ENCODE measurements at places on chromosomes 6 and 20. TPM values are rescaled to one million over a fixed set of nuclear protein-coding genes. Genes with fewer than 3 reads are reported as not detected.

- DNase-seq, result no peak
Measured at GRCh38 chr6:152993431-152993830, 9.1 kb downstream of the MTRF1L start.

GRCh38 chr6:167235421-167236238 is 55.5 kb upstream of the UNC93A start:
- no peak for DNase-seq

- DNase-seq, result no peak
Measured at GRCh38 chr6:51094271-51094670, 275.6 kb downstream of the TFAP2B start.

DNA sequence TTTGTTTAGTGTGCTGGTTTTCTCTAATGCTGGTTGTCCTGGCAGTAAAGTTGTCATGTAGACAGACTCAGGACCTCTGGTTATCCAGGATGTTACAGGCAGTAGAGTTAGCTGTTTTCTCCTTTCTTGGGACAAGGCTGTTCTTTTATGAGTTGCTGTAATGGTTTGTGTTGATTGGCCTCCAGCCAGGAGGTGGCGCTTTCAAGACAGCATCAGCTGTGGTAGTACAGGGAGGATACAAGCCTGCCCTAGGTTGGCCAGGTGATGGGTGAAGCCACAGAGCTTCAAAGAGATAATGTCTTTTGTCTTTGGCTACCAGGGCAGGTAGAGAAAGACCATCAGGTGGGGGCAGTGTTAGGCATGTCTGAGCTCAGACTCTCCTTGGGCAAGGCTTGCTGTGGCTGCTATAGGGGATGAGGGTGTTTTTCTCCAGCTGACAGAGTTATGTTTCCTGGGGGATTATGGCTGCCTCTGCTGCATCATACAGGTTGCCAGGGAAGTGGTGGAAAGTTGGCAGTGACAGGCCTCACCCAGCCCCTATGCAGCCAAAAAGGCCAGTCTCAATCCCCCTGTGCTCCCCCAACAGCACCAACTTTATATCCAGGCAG is 127.2 kb upstream of the TAB2 start:
- DNase-seq, result no peak

The DPPA5 gene
- polyA plus RNA-seq, result not detected

The BANF2 gene
- polyA plus RNA-seq, result not detected

DNA sequence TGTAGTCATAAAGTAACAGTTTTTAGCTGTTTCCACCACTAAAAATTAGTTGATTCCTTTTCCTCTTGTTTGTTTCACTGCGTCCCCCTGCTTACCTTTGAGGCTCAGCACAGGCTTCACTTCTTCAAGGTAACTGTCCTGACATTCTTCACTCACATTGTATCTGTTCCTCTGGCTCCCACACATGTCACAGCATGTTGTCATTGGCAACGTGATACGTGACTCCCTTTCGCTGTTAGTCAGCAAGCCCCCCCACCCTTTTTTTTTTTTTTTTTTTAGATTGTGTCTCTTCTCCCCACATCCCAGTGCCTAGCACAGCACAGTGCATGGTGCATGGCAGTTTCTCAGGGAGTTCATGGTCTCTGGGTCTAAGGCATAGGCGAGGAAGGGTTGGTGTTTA is 13.3 kb downstream of the VAPB start:
- no peak for DNase-seq

GRCh38 chr6:105560611-105561066 is 157.8 kb upstream of the PREP start:
- no peak for DNase-seq

GRCh38 chr6:48031711-48032110 is 79.3 kb downstream of the PTCHD4 start:
- DNase-seq, result no peak

GRCh38 chr6:7139835-7140470 is 32.2 kb downstream of the RREB1 start:
- DNase-seq, result no peak

GRCh38 chr6:13112921-13113320 is 215.4 kb downstream of the TBC1D7 start:
- DNase-seq, result no peak

DNA sequence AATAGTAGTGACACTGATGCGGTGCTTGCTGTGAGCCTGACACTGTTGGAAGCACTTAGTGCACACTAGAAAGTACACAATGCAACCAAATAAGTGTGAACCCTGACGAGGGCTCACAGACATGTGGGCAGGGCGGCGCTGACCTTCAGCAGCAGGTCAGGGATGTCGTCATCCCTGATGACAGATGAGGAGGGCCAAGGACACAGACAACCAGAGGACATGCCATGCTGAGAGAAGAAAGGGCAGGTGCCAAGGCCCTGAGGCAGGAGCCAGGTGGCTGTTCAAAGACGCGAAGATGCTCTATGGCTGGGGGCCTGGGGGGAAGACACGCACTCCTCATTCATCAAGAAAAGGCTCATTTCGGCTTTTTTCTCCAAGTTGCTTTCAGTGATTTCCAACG is 176.4 kb upstream of the CST7 start:
- DNase-seq, result no peak

The FGD2 gene
- polyA plus RNA-seq, result 1.6 TPM

The PRL gene
- polyA plus RNA-seq, result not detected

GRCh38 chr6:121794630-121795029 is 359.2 kb downstream of the GJA1 start:
- DNase-seq, result no peak

The NRN1 gene
- polyA plus RNA-seq, result 6.6 TPM

The STX11 gene
- 1.00 TPM for polyA plus RNA-seq

DNA sequence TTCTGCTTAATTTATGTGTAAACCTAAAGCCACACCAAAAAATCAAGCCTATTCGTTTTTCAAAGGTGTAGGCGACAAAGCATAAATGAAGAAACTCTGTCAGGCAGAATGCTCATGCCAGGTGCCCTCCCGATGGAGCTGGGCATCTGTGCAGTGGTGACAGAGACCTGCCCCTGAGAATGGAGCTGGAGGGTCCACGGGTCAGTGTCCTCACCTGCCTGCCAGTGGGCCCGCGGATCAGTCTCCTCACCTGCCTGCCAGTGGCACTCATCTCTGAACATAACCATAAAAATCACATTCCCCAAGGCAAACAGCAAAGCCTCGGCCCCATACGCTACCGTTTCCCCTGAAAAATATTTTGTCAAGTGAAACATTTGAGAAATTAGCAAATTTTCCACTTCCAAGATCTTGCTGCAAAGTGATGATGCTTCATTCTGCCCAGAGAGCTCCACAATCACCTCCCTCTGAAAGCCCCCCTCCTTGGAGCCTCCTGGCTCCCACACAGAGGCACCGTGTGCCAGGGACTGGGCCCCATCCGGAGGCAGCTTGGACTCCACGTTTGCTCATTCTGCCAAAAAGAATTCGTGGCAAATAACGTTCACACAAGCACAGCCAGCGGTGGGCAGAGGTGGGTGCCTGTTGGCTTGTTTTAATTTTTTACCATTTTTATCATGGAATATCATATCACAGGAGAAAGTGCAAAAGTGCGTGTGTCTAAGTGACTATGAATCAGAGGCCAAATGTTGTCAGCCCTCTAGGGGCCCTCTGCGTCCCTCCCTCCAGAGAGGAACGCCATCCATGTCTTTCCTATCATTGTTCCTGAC is 88.8 kb downstream of the YTHDF1 start:
- DNase-seq, result no peak

The DEFB132 gene
- not detected for polyA plus RNA-seq

GRCh38 chr6:1667805-1668175 is 58.1 kb downstream of the FOXC1 start:
- no peak for DNase-seq

- DNase-seq, result no peak
Measured at GRCh38 chr20:47865912-47866311, 80.6 kb upstream of the SULF2 start.

Measured in right renal pelvis (tissue), 4 donors.